Hematopoietic multipotent progenitor cell (in vitro differentiated cells): ENCODE measurements at places on chromosomes 3 and 15. TPM values are rescaled to one million over a fixed set of nuclear protein-coding genes. Genes with fewer than 3 reads are reported as not detected.

PP2D1 gene
- not detected for total RNA-seq

- DNase-seq = peak; percentile 21
Measured at GRCh38 chr3:48655606-48656005, 7.1 kb downstream of the CELSR3 start.

GRCh38 chr15:94480289-94480834 lies 249.0 kb downstream of the MCTP2 start:
- DNase-seq = no peak

ANXA2 gene
- total RNA-seq = 175 TPM

WDR93 gene
- 0.27 TPM for total RNA-seq

DNA sequence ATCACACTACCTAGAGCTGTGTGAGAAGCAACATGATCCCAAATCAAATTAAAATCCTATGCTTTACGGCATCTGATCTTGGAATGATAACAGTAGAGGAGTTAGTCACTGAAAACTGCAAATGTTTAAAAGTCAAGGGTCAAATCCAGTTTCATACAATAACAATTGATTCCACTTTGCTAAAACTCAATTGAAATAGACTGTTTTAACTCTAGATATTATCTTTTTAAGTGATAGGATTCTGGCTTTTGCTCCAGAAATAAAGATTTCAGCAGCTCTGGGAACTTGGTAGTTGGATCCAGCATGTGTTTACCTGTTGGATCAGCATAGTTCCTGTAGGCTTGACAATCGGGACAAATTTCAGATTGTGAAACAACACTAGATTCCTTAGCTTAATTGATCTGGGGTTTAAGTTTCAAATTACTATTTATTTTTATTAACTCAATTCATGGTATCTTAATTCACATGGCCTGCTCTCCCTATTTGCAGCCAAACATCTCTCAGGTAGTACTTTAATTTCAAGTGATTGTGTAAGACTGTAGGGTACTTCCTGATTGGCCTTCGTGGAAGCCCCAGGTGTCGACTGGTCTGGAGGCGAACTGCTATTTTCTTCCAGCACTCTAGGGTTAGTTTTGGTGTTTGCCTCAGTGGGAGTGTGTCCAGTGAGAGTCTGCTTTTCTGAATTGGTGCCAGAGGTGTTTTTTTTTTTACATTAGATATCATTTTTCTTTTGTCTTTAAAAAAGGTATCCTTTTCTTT lies 16.6 kb downstream of the NFKBIZ start:
- DNase-seq = no peak

SH2D7 gene
- total RNA-seq = not detected

GOLGA8M gene
- 1.1 TPM for total RNA-seq

CYP19A1 gene
- total RNA-seq = not detected

- DNase-seq = no peak
Measured at GRCh38 chr3:71509066-71509465, 74.5 kb downstream of the FOXP1 start.
